Activated effector memory CD4-positive, alpha-beta T cell treated with Interleukin-2 at 50 U/mL for 16 hours (primary cell): ENCODE measurements at places on chromosomes 2 and 18.

- no peak for DNase-seq
Measured at GRCh38 chr18:40485318-40485717, 1469.7 kb upstream of the PIK3C3 start.

GRCh38 chr2:154681741-154682140, 16.8 kb upstream of the KCNJ3 start:
- DNase-seq, result no peak

- DNase-seq, result no peak
Measured at GRCh38 chr2:228430986-228431385, 249.5 kb upstream of the SPHKAP start.

DNA sequence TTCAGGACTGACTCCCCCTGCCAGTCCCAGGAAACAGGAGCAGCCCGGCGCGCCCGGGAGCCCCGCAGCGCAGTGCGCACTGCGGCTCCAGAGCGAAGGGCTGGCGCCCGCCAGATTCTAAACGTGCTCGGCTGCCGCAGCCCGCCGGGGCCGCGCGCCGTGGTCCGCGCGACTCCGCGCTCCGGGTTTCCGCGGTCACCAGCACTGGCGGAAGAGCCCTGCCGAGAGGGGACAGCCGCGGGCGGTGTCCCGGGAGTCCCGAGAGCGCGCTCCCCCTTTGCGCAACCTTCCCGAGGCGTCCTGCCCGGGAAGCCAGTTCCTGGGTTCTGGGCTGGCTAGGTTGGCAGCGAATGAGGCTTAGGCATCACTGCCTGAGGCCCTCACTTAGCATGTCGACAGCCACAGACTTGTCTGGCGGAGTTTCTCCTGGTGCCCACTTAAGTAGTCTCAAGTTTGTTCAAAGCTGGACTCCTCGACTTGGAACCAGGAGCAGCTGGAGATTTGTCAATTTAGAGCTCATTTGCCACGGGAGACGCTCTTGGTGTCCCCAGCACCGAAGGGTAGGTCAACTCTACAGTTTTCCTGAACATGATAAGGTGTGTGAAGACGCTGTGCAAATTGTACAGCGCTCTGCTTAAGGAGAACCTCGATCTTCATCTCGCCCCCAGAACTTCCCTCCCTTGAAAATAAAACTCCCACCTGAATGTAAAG, 1.5 kb upstream of the VSNL1 start:
- DNase-seq, result no peak

- no peak for DNase-seq
Measured at GRCh38 chr2:235157746-235158482, 206.1 kb downstream of the SH3BP4 start.

DNA sequence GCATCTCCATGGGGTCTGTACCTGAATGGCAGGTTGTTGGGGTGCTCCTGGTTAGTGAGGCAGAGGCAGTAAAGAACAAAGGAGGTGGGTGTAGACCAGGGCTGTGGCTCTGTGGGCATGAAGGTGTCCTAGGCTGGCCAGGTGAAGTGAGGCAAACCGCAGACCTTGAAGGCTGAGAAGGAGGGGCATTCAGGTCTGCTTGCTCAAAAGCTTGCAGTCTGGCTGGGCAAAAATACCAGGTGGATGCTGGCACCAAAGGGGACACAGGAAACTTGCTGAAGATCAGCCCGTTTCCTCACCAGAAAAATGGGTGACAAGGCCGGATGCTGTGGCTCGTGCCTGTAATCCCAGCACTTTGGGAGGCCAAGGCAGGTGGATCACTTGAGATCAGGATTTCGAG, 6.7 kb upstream of the B3GNT2 start:
- no peak for DNase-seq

- DNase-seq, result no peak
Measured at GRCh38 chr2:222952204-222952603, 91.4 kb downstream of the ACSL3 start.

DNA sequence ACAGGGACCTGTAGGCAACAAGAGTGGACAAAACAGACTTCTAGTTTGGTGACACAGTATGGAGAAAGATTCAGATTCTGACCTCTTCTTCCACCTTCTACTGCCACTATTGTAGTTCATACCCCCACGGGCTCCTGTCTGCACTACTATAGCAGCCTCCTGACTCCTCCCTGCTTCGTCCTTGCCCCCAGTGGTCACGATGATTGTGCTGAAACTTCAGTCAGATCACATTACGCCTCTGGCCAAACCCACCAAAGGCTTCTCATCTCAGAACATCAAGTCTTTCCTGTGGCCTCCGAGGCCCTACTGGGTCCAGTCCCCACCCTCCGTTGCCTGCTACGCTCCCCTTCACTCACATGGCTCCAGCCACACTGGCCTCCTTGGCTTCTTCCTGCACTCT, 147.6 kb downstream of the CYP26B1 start:
- no peak for DNase-seq

- DNase-seq, result no peak
Measured at GRCh38 chr2:28749526-28749925, 2.1 kb upstream of the PPP1CB start.

DNA sequence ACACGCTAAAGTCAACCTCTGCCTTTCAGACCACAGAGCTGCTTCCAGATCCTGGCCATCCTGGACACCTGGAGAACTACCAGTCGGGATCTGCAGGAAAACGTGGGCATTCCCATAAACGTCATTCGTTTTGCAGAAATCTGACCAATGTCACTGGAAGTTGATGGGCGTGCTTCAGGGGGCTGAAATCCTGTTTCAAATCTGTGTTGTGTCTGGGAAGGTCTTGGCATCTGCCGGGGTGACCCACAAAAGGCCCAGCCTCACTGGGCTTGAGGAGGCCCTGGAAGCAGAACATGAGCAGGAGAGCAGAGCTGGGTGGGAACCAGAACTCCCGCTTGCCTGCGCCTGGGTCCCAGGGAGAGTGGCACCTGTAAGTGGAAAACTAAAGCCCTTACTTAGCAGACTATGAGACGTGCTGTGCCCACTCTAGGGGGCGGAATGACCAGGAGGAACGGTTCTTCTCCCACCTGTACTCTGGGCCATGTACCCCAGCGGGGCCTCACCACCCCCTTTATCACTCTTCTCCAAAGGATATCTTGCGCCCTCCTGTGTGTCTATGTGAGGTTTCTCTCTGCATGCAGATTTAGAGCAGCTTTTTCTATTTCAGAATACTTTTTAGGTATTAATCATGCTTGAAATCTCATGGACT, 200.9 kb downstream of the FAM210A start:
- no peak for DNase-seq
